ENCODE measurements at places on chromosomes 3 and 15.

- no peak for DNase-seq
Measured at GRCh38 chr15:59817053-59817452, 127.9 kb upstream of the BNIP2 start.

DNA sequence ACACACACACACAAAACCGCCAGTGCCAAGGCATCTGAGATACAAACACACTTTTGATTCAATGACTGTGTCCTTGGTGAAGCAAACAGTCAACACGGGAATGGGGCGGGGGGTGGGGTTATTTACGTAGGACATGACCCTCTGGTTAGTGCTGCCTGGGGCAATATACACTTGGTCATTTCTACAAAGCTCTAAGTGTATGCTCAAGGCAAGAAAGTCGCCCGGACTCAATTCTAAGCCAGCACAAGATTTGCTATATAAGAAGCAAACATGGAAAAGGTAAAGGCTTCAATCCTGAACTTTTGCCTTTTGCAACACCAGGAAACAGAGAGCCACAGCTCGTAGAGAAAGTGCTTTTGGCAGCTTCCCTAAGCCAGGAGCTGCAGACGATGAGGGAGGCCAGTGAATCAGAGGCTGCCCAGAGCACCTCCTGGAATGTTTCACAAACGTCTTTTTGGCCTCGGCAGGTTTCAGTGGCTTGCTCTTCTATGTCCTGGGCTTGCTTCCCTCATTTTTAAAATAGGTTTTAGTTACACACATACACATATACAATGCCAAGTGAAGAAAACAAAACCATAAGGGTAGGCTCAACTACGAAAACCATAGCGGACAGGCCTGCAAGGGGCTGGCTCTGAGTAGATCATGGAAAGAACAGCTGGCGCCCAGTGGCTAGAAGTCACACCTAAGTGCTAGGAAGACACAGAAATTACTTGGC is 73.6 kb downstream of the TM4SF4 start:
- no peak for DNase-seq

DNA sequence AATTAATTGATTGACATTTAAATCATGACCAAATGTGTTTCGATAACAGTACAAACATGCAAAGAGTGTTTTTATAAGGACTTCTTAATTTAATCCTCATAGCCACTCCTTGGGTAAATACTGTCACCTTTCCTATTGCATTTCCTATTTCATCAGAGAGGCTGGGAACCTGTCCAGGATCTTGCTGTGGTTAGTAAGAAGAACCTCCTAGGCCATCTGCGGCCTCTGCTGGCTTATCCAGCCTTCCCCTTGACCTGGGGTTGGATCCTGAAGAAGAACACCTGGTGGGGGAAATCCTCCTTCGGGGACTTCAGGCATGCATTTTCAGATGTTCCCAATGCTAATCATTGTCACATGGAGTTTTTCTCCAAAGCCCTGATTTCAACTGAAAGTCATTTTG is 25.5 kb downstream of the GLDN start:
- no peak for DNase-seq

DNA sequence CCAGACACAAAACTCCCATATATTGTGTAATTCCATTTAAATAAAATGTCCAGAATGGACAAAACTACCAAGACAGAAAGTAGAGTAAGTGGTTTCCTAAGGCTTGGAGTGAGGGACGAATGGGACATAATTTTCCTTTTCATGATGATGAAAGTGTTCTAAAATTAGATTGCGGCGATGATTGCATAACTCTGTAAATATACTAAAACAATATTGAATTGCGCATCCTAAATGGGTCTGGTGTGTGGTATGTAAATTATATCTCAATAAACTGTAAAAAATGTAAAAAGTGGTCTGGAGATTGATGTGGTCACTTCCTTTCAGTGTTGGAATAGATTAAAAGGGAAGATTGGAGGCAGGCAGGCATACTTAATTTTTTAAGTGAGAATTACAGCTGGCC is 105.9 kb upstream of the KCNAB1 start:
- no peak for DNase-seq

DNA sequence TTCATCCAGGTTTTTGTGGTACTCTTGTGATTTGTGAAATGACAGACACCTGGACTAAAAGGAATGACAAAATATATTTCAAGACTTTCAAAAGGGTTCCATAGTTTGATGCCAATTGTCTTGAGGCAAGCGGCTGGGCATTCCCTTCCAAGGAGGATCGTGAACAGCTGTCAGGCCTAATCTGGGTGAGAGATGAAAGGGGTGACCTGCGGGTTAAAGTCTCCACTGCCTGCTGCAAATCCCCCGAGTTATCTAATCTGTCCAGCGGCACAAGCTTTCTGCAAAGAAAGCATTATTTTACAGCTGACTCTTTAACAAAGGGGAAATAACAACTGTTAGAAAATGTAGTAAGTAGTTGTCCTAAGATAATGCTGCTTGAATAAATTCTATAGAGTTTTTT is 128.7 kb upstream of the MB21D2 start:
- no peak for DNase-seq
